ENCODE measurements at places on chromosomes 16 and 17.
A peak's percentile ranks its signal among the peaks of the same experiment; 100 is the strongest.

DNA sequence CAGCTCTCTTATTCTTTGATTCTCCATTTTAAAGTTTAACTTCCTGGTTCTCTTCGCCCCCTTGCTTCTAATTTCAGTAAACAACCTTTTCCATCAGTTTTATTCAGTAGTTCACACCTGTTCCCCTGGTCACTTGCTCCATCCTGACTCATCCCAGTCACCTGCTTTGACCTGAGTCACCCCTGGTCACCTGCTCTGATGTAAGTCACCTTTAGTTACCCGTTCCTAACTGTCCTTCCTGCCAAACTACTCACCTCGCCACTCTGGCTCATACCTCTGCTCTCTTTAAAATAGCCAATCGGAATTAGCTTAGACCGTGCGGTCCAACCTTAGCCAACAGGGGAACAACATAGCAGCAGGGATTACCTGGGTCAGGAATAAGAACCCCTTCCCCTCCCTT, 4.7 kb upstream of the NLRC5 start:
- DNase-seq: no peak

DNA sequence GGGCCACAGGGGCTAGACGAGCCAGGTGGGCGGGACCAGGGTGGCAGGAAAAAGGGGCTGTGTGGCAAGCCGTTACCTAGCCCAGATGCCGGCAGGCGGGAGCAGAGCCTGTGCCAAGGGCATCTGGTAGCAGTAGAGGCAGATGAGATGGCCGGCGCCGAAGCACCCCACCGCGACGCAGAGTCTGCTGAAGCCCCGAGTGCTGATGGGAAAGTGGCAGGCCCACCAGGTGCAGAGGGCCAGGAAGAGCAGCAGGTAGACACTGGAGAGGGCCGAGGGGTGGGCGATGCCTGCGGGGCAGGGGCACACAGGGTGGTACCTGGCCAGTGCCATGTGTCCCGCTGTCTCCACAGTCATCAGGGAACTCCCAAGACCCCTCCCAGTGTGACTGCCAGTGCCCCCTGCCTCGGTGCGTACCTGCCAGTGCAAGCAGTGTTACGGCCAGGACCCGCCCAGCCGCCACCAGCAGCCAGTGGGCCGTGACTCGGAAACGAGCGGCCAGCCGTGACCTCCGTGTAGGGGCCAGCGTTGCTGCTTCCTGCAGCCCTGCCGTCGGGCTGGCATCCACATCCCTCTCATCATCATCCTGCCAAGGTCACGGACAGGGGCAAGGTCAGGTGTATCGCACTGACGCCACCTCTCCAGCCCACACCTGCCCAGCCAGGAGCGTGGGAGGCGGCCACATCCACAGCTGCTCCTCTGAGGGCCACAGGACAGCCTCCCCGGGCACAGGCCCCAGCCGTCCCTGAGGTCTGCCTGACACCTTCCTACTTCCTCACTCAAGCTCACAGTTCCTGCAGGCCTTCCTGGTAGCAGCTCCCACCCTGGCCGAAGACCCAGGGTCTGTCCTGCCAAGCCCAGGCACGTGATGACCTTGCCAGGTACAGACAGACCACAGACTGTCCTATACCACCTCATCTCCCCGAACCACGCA, 32.1 kb downstream of the CTU2 start:
- DNase-seq: no peak

DNA sequence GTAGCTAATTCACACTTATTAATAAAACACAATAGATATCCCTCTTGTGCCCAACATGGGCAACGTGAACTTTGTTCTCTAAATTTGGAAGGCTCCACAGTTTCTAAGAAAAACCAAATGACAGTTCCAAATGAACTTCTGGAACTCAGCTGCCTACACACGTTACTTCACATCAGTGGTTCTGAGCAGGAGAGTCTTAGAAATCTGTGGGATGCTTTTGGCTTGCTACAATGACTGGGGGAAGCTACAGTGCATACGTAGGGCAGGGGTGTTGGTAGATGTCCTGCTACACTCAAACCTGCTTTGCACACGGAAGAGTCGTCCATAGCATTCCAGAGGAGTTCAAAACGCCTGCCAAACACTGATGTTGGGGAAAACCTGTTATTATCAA, 8.0 kb downstream of the TXNDC11 start:
- no peak for DNase-seq

GRCh38 chr17:68460715-68461114, 3.4 kb upstream of the WIPI1 start:
- no peak for DNase-seq

DNA sequence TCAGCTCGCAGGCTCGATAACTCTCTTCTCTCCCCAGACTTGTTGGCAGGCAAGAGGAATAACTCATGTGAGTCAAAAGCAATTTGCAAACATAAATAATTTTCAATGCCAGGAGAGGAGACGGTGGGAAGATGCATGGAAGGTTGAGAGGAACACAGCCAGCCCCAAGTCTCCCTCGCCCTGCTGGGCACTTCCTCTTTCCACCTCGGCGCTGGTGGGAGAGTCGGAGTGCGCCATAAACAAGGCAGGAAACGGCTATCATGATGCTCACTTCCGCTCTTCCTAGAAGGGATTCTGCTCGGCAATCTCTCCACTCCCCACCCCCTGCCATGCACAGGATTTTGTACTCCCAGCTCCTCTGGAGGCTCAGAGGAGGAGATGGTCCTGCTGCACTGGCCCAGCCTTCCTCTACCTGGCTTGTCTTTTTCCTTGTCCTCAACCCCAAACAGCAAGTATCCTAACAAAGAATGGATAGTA, 13.0 kb downstream of the CBX4 start:
- DNase-seq: no peak

GRCh38 chr16:85819771-85820170, 20.3 kb downstream of the COX4I1 start:
- DNase-seq: no peak

DNA sequence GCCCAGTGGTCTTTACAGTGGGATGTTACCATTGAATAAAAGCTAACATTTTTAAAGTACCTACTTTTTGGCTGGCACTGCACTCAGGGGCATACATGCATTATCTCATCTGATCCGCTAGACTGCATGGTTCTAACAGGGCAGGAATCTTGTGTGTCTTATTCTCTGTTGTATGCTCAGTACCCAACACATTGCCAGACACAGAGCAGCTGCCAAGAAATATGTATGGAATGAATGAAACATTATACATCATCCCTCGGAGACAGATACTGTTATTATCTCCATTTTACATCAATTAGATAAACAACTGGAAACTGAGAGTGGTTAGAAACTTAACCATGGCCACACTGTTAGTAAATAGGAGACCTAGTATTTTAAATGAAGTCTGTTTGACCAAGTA, 74.1 kb upstream of the CDH11 start:
- no peak for DNase-seq

- peak; percentile 68 for DNase-seq
These were observed 661 bp upstream of the ALOXE3 start for GRCh38 chr17:8118769-8119580.

- DNase-seq: no peak
These were observed 435.8 kb upstream of the EEF2KMT start for GRCh38 chr16:5533321-5533888.

DNA sequence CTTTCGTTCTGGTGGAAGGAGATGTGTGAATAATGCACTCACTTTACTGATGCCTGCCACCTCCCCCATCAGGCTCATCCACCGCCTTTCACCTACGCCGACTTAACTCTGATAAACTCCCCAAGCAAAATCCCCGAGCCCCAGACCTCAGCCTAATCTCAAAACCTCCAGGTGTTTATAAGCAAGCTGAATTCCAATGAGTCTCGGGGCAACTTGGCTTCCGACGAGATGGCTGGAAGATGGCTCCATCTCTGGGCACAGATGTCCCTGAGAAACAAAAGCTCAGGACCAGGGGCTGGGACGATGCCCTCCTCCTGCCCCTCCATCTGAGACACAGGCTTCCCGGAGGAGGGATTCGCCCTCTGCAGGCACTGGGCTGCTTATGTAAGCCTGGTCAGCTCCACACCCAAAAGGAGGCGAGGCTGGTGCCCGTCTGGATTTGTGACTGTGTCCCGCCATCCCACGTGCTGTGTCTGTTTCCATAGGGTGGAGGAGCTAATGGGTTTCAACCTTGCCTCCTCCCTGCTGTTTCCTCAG, 386.4 kb upstream of the TNRC6C start:
- DNase-seq: no peak

GRCh38 chr17:16301963-16302855, 51.1 kb downstream of the CENPV start:
- no peak for DNase-seq

- no peak for DNase-seq
These were observed 33.7 kb downstream of the TRIM25 start for GRCh38 chr17:56880133-56880532.

- no peak for DNase-seq
These were observed 185.2 kb downstream of the CPPED1 start for GRCh38 chr16:12618515-12618914.

DNA sequence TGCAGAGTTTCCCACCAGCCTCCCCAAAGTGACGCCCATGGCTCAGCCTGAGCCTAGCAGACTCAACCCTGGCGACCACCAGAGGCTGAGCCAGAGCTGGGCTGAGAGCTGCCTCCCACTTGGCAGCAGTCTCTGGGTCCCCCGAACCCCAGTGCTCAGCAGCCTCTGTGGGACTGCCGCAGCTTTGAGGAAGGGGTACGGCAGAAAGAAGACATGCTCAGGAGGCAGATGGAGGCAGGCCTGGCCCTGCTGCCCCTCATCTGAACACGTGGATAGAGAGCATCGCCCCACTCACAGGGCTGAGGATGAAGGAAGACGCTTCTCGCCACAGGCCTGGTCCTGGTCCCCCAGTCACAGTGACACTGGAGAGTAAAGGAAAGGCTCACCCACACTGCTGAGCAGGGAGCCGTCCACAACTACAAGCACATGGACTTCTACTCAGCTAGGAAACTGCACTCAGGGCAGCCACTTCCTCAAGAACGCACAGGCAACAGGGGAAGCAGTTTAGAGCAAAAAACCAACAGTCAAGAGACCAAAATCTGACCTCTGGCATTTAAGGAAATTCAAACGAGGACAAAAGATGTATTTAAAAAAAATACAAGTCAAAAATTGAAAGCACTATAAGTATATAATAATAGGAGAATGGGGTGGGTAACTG, 45.2 kb upstream of the GSG1L start:
- DNase-seq: no peak

DNA sequence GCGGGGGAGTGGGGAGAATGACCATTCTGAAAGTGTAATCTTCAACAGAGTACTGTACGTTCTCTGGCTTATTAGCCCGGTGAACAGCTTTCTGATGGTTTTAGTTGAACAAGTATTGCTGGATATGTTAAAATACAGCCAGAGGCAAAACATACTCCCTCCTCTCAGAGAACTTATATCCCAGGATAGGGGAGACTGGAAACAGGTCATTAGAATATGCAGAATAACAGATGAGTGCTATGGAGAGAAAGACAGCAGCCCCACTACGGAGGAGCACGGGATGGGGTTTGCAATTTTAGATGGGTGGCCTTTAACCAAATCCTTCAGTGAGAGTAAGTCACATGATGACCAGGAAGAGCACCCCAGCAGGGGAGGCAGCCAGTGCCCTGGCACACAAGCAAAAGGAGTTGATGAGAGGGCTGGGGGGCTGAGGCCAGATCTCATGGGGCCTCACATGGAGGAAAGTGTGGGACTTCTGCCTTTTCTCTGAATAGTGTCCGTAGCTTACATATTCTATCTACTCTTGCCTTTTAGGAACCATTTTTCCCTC, 43.1 kb upstream of the SEC14L1 start:
- DNase-seq: no peak

DNA sequence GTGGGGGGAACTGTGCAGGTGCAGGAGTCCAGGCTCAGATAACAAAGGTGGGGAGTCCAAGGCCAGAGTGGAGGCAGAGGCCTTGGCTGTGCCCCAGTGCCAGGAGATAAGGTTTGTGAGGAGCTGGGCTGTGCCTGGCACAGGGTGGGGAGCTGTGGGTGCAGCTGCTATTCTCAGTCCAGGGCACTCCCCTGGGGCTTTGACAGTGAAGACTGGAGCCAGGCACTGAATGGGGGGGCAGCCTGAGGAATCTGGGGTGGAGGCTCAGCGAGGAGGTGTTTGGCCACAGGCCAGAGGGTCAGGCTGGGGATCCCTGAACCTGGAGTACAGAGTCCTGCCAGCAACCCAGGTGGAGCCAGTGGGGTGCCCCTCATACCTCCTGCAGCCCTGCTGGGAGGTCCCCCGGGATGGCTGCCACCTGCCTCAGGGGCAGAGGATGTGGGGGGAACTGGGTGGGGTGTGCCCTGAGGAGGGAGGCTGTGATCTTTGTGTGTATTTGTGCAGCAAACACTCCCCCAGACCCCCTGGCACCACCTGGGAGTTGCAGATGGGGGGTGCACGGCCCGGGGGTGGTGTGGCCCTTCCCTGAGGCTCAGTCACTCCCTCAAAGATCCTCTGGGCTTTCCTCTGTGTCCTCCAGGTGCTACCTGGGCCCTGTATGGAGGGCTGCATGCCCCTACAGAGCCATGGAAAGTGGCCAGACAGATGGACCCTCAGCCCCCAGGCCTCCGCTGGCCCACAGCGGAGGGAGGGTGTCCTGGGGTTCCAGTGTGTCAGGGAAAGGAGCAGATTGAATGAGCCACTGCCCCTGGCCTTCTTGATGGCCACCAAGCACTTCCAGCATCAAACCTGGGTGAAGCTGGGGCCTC, 44.5 kb upstream of the SMPD3 start:
- DNase-seq: no peak

- no peak for DNase-seq
These were observed 68.5 kb downstream of the CDC27 start for GRCh38 chr17:47120521-47121095.

- DNase-seq: no peak
These were observed 46.5 kb downstream of the TEX2 start for GRCh38 chr17:64216338-64217248.

DNA sequence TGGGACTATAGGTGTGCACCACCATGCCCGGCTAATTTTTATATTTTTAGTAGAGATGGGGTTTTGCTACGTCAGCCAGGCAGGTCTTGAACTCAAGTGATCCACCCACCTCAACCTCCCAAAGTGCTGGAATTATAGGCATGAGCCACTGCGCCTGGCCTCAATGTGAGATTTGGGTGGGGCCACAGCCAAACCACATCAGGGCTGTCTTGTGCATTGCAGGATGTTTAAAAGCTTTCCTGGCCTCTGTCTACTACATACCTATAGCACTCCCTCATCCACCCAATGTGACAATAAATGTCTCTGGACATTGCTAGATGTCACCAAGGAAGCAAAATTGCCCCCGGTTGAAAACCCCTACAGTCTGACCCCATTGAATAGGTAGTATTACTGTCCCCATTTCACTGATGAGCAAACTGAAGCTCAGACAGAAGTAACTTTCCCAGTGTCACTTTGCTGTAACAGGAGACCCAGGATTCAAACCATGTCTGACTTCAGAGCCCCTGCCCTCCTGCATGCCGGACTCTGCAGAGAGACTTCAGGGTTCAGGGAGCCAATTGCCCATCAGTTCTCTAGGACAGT, 3.6 kb upstream of the MAP3K14 start:
- no peak for DNase-seq

DNA sequence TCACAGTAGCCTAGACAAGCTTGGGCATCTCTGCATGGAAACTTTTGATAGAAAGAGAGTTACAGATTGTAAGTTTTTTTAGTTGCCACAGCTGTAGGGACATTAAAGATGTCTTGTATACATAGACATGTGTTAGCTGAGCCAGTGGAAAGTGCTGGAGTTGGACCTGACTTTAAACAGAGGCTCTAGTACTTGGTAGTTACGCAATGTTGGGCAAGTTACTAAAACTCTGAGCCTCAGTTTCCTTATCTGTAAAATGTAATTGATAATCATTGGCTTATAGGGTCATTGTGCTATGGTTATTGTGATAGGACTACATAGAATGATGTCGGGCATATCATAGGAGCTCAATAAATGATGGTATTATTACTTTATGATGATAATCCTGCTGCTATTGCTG, 225.8 kb upstream of the CPHXL start:
- no peak for DNase-seq

- DNase-seq: no peak
These were observed 230.4 kb downstream of the CPPED1 start for GRCh38 chr16:12573300-12573699.

All from brain pericyte (primary cell).